ENCODE measurements at places on chromosomes 5 and 9.

DNA sequence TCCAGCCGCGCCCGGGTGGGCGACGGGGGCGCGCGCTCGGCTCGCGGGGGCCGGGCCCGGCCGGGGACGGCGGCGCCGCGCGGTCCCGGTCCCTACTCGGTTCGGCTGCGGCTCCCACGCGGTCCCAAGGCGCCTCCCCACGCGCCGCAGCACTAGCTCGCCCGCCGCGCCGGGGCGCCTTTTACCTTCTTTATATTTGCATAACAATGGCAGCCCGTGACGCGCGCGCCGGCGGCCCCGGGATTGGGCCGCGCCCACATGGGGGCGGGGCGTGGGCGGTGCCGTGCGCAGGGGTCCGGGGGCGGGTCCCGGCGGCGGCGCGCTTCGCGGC, at the start of gene NRARP:
Gene NRARP, minus strand, starts transcription at position 154 of the 331 bp plus-strand sequence. CDS start 343 bp downstream, outside the sequence.
- DNase-seq: peak; percentile 75

GRCh38 chr5:170372971-170373370, 16.2 kb downstream of the KCNMB1 start:
- no peak for DNase-seq

GRCh38 chr5:45696206-45696836, at the start of gene HCN1:
Gene HCN1 (minus strand): TSS chr5:45696380.
- peak; percentile 72 for DNase-seq

DNA sequence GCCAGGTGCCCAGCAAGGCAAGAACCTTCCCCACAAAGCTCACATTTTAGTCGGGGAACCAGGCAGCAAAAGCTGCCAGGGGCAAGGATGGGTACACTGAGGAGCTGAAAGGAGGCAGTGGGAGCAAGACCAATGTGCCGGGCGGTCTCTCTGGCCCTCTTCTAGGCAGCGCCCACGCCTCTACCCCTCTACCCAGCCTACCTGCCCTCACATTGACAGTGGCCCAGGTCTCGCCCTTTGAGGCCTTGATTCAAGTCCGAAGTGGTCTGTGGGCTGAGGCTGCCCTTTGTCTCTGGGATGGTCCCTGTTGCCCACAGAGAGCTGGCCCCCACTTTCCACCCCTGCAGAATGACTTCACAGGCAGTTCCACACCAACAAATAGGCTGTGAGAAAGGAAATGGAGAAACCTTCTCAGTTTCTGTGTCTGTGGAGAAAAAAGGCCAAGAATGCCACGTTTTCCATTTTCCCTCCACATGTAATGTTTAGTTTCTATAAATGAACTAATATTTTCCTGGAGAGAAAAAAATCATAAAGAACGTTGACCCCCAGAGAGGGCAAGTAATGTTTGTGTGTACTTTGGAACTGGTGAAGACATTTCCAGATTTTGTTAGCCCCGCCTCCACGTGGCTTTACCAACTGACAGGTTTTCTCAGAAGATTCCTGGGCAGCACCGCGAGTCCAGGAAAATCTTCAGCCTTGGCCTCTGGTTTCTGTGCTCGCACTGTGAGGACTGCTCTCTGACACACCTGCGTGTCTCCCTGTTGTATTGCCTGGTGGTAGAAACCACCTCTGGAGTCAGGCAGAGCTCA, 57.4 kb upstream of the ANGPTL2 start:
- peak; percentile 43 for DNase-seq

- DNase-seq: no peak
Observed at GRCh38 chr5:159184236-159184635, 25.1 kb downstream of the RNF145 start.

GRCh38 chr9:592225-592624, 249.3 kb upstream of the DMRT1 start:
- no peak for DNase-seq

GRCh38 chr5:16619136-16619535, 2.3 kb upstream of the RETREG1 start:
- no peak for DNase-seq

- DNase-seq: no peak
Observed at GRCh38 chr5:150562832-150563231, 54.9 kb downstream of the NDST1 start.

- DNase-seq: no peak
Observed at GRCh38 chr5:109645707-109646192, 44.0 kb upstream of the MAN2A1 start.

All from left lobe of liver (tissue), 2 donors.